ENCODE measurements at places on chromosomes 5 and 9.

- no peak for DNase-seq
Measured at GRCh38 chr5:122152266-122152900, 23.0 kb downstream of the ZNF474 start.

DNA sequence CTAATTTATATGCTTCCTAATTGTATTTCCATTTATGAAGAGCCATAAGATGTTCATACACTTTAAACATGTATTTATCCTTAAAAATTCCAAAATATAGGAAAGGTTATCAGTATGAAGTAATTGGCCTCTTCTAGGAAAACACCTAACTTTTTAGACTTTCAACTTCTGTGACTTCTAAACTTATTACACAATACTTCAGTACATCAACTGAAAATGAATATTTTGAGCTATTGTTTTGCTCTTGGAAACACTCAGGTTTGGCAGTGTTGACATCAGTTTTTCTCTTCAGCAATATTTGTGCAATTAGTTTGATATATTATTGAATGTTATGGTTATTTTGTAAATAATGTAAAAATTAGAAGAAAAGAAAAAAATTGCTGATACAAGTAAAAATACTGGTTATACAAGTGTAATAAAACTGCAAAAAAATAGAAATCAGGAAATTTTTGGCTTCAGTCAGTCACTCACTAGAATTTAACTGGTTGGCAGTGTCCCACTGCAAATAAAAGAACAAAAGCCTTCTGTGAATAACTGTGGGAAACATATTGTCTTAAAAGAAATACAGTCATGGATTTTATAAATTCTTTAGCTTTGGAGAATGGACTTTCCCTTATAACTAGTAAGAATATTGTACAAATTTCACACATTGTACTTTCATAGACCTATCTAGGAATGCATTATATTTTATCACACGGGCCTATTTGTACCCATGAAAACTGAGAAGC, 635.9 kb downstream of the TLE1 start:
- no peak for DNase-seq

DNA sequence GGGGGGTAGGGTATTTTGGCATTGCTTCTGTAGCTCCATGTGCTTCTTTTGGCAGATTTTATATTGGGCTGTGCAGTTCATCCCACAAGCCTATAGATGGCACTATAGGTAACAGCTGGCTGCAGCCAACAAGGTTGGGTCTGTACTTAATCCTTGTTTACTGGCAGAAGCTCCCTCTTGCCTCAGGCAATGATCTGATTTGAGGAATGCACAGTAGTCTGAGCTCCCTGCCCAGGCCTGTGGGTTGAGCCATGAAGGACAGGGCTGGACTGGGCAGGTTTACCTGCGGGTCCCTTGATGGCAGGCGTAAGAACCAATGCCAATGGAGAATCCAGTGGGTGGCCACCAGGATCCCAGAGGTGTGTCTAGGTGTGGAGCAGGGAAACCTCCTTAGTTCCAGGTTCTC, 11.7 kb upstream of the OR1J2 start:
- peak; percentile 18 for DNase-seq

GRCh38 chr5:151083081-151083676, 2.3 kb upstream of the TNIP1 start:
- DNase-seq = peak; percentile 60

- DNase-seq = no peak
Measured at GRCh38 chr5:62273687-62274086, 32.3 kb upstream of the KIF2A start.

DNA sequence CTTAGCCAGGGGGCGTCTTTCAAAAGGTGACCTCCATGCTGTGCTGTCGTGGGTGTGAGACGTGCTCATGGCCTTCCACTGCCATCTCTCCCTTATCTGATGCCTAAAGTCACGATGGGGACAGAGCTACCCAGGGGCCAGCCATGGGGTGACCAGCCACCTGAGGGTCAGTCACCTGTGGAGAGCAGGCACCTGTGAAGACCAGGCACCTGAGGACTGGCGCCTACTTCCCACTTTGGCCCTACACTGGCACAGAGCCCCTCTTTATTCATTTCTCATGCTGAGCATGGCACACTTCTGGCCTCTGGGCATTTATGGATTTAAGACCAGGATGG, 6.4 kb upstream of the EXOC3 start:
- DNase-seq = no peak

GRCh38 chr5:140240987-140241706, 61.8 kb downstream of the PFDN1 start:
- DNase-seq = no peak

- no peak for DNase-seq
Measured at GRCh38 chr9:78470741-78471140, 173.8 kb downstream of the PSAT1 start.

GRCh38 chr9:128917151-128917849, 3.5 kb upstream of the PHYHD1 start:
- no peak for DNase-seq

DNA sequence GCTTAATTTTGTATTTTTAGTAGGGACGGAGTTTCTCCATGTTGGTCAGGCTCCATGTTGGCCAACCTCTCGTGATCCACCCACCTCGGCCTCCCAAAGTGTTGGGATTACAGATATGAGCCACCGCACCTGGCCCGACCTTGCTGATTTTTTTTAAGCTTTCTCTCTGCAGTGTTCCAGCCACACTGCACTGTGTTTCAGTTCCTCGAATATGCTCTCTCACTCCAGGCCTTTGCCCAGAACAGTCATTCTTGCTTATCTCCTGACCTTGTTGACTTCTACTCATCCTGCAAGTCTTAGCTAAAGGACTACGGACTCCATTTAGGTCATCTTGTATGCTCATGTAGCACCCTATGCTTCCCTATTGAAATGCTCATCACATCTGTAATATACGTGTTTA, 3.3 kb downstream of the SNAPC3 start:
- no peak for DNase-seq

GRCh38 chr5:43039471-43040286, 440 bp downstream of the ANXA2R start:
- DNase-seq = peak; percentile 76

DNA sequence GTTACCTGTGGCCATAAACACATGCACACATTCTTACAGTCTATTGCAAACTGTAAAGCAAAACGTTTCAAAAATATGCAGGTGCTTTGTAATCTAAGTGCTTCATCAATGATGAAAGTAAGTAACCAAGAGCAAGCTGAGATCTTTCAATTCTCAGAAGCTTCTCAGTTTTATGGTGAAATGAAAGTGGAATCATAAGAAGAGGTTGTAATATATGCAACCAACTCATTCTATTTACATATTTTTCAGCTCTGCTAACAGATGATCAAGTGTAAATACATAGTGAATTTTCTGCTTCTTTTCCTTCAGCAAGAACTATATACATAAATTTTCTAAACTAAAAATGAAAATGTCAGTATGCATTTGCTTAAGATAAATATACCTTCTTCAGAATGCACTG, 33.1 kb upstream of the PRDM9 start:
- no peak for DNase-seq

DNA sequence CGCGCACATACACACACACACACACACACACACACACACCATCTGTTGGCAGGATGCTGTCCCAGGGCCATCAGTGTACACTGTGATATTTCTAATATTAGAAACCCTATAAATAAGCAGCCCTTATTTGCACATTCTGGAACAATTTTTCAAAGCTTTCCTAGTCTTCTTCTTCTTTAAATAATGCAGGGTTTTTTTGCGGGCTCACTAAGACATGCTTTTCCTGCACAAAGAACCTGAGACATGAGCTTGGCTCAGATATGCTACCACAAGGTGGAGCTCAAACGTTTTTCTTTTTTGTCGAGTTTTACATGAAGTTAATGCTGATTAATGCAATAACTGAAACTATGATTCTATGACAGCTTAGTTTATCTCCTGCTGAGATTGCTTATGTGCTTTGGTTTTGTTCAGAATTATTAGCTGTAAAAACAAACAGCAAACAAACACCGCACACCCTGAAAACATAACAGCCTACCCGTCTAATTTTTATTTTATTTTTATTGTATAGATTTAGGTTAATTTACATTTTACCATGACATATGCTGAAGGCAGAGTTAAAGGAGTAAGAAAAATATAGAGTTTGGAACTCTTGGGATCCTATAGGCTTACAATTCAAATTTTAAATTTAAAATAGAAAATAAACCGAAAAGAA, 95.8 kb downstream of the ALDH1A1 start:
- DNase-seq = no peak

DNA sequence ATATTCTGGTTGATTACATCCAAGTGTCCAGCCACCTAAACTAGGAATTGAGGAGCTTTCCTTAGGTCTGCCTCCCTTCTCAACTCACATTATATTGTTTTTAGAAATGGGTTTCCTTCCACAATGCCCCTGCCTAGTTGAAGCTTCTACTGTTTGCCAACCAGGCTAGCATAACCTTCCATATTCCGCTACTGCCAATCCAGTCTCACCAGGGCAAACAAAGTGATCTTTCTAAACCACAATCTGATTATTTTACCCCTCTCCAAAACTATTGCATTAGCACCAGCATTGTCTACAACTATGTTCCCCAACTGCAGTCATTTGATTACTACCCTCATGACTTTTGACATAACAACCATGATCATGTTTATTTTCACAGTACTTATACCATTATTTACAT, 115.8 kb upstream of the RASEF start:
- DNase-seq = no peak

DNA sequence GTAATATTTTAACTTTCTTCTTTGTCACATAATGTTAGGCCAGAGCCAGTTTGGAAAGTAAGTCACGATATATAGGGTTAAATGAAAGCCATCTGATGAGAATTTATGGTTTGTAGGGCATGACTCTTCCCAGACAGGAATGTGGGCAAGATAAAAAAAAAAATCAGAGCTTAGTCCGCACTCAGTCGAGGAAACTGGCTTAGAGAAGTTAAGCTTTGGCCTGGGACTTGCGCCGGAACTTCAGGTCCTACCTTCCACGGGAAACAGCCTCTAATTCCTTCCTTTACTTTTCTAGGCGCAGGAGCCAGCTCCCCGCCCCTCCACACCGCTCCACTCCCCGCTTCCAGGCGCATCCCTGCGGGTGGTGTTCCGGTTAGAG, 475 bp downstream of the DDX31 start:
- DNase-seq = no peak

- no peak for DNase-seq
Measured at GRCh38 chr5:128099944-128100343, 16.4 kb downstream of the SLC12A2 start.

- DNase-seq = no peak
Measured at GRCh38 chr5:114113604-114114003, 248.3 kb upstream of the KCNN2 start.

DNA sequence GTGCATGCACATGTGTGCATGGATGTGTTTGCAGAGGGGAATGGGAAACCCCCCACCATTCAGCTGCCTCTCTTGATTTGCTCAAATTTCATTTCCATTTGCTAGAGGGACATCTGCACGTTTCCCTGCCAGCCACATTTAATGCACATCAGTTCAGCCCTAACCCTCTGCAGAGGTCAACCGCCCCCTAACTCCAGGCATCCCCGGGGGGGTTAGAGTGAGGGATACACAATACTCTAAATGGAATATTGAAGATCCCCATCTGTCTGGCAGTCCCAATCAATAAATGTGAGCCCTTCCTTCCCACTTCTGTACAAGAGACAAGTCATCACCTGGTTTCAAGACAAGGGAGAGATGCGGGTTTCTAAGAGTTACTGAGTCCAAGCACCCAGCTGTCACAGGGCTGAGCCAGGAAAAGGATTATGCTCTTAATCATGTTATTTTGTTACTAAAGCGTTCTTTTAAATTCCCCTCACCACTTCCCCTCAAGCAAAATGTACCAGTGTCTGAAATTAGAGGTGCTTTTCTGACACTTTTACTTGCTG, 134.1 kb downstream of the SEMA6A start:
- no peak for DNase-seq

GRCh38 chr5:138890644-138891043, 15.5 kb upstream of the LRRTM2 start:
- DNase-seq = no peak

DNA sequence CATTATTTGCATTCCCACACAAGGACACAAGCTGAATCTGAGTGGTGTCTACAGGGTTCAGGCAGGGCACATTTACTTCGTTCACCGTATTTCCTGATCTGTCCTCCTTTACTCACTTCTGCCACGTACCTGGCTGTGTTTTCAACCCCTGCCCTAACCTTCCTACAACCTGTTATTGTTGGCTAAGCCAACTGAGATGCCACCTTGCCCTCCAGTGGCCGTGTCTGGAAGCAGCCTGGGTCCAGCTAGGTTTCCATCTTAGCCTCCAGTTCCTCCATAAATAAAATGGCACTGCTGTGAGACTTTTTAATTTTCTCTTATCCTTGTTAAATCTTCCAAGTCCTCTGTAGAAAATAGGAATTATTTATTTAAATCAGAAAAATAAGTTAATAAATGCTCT, 64.8 kb downstream of the ATP10B start:
- DNase-seq = no peak

DNA sequence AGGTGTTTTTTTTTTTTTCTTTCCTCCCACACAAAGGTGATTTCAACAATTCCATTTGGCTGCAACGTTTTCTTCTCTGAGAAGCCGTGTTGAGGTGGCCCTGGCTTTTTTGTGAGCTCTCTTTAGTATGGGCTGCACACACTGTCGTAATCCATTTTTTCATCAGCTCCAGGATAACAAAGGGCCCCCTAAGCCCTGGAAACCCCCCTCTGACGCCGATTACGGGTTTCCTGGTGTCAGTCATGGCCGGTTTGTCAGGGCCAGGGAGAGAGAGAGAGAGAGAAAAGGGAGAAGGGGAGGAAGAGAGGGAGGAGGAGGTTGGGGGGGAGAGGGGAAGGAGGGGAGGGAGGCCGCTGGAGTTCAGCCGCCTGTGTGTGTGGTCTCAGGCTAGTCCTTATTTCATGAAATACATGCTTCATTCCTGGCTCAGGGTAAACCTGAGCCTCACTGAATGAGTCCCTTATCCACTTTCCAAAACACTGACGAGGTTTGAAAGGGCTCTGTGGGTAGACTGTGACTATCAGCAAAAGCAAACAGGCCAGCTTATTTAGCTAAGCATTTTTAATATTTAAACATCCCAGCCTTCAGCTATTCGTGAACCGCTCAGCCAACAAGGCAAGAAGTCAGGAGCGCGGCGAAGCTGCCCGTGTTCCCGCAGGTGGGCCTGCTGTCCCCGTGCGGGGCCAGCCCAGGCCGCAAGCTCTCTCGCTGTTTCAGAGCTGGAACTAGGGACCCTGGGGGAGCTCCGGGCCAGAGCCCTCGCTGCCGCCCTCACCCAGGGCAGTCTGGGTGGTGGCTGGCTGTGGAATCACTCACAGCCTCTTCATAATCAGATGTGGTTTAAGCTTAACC, 172.8 kb downstream of the ERCC6L2 start:
- no peak for DNase-seq

GRCh38 chr5:17910318-17910717, 276.1 kb downstream of the TAF11L14 start:
- no peak for DNase-seq

DNA sequence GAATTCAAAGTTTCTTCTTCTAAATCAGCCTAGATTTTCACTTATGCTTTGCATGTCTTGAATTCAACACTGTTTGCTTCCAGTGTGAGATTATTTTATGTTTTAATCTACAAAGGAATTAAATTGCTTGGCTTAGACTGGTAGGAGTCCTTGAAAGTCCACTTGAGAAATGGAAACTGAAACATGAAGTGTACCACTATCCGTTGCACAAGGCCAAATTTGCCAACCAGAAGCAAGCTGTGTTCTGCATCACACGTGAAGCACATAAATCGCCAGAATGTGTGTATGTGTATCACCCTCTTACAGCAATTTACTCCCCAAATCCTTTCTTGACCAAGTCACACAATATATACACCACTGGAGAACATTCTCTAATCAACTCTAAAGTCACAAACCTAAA, 10.3 kb downstream of the SEMA6A start:
- DNase-seq = no peak
